ENCODE measurements at places on chromosomes 12 and 14.

GRCh38 chr12:128971802-128972201 is 118.5 kb downstream of the GLT1D1 start:
- no peak for DNase-seq

DNA sequence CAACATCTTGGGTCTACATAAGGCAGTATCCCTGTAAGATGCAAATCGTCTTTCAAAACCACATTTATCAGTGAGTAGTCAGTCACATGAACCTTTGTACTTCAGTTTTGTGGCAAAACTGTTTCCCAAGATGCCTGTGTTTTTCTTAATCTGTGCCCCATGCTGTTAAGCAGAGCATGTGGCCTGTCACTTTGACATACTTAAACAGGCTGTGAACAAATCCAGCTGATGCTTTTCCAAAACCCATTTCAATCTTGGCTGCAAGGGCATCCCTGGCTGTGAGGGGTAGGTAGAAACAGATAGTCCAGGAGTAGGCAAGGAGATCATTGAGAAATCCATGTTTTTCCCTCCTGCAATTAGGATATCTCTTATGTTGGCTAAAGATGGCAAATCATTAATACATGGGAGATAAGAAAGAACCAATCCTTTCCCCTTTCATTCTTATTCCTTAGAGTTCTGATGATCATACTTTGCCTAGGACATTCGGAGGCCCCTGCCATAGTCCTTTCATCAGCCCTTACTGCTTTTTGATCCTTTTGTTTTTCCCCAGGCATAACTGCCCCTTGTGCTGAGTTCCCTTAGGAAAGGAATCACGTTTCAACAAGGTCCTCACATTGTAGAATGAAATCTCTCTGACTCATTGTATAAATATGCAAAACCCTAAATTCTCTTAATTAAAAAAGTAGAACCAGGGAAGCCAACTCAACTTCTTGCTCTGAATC is 121.1 kb upstream of the EEA1 start:
- DNase-seq = no peak

GRCh38 chr14:95432144-95433093 is 84.0 kb downstream of the SYNE3 start:
- peak; percentile 24 for DNase-seq

- no peak for DNase-seq
These were observed 47.5 kb downstream of the ESR2 start for GRCh38 chr14:64246688-64247087.

GRCh38 chr14:101991352-101991751 is 27.0 kb downstream of the DYNC1H1 start:
- no peak for DNase-seq

GRCh38 chr12:52871291-52872039 is 22.7 kb upstream of the KRT78 start:
- no peak for DNase-seq

GRCh38 chr12:16610001-16610585 is 4.1 kb upstream of the LMO3 start:
- no peak for DNase-seq

GRCh38 chr12:96501133-96501761 is 11.9 kb downstream of the CFAP54 start:
- DNase-seq = no peak

GRCh38 chr12:118376089-118377020 is at the start of gene SUDS3:
Gene SUDS3 (plus strand): TSS chr12:118376555. CDS start chr12:118376692, 137 bp downstream.
- DNase-seq = peak; percentile 90

GRCh38 chr14:91573528-91573893 is 63.4 kb upstream of the PPP4R3A start:
- no peak for DNase-seq

DNA sequence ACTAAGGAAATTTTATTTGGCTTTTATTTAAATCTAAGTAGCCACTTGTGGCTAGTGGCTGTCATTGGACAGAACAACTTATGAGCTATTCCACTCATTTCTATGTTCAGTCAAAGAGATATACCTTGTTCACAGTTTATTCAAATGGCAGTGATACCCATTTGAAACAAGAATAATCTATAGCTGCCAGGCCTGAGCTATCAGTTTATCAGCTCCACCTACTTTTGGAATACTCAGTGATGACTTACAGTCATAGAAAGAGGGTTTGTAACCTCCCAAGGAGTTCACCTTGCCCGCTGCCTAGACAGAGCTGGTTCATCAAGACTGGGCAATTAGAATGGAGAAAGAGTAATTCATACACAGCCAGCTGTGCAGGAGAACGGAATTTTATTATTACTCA is 4.5 kb upstream of the ABHD4 start:
- no peak for DNase-seq
